CD4-positive, alpha-beta T cell treated with Interleukin-6 at 100 ng/mL for 8 hours (primary cell): ENCODE measurements at places on chromosomes 5 and 9.

DNA sequence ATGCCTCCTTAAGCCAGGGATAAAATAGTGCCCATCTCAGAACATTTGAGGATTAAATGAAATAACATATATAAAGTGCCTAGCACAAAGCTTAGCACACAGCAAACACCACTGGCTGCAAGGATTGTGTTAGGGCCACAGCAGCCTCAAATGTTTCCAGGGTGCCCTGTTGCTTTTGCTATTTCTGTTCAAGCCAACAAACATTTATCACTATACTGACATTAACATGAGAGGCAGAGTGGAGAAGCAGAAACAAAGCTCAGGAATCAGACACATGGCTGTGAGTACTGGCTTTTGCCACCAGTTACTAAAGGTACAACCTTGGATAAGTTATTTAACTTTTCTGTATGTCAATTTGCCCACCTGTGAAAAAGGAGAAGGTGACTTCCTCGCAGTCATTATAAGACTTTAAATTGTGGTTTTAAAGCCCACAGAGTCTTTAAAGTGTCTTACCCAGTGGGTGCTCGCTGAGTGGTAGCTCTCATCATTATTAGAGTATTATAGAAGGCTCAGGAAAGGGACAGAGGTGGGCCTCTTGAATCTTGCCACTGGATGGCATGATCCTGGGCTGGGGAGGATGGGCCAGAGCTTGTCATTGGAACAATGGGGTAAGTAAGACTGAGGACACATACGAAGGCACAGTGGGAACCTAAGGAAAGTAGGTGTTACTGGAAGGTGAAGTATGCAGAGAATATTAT is 98.2 kb downstream of the MARCHF3 start:
- DNase-seq, result no peak

DNA sequence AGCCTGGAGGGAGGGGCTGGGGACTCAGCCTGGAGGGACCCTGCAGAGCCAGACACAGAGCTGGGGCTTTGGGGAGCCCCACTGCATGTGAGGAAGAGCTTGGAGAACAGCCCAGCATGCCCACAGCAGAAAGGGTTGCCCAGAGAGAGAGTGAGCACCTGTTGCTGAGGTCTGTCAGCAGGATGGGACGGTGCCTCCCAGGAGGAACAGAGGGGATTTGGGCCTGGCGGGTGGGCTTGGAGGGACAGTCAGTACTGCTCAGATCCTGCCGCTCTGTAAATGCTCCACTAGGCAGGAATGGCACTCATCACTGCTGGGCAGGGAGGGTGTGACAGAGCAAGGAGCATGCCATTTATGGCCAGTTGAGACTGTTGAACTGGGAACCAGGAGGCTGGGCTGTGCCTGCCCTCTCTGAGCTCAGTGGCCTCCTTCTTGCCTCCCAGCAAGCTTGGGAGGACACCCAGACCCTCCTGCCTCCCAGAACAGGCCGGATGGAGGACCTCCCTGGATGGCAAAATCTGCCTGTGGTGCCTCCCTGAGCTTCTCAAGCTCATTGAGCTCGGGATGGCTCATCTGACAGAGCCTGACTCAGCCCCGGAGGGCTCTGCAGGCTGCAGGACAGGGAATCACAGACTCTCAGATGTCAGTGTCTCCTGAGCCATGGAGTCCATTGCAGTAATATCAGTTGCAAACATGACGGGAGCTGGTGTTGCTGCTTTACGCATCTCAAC is 786 bp upstream of the HRCT1 start:
- DNase-seq, result no peak

GRCh38 chr5:109695005-109695926 is 5.5 kb downstream of the MAN2A1 start:
- DNase-seq, result no peak

DNA sequence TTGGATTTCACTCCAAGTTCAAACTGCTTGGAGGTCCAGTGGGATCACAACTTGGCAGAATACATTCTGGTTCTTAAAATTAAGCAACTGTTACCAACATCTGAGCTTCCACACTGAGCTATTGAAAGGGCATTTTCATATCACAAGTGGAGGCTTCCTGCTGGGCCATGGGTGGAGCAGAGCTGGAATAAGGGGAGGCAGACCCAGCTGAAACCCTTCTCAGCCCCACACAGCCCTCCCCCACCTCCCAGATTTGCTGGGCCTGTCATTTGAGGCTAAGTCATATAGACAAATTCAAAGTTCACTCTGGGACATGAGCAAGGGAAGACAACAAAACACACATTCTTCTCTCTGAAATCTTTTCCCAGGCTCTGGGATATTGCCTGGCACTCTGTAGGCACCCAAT is 79.9 kb downstream of the ACTL7B start:
- no peak for DNase-seq

- no peak for DNase-seq
Measured at GRCh38 chr5:67299231-67299735, 102.7 kb upstream of the CD180 start.

- DNase-seq, result no peak
Measured at GRCh38 chr5:15601274-15601673, 101.3 kb downstream of the FBXL7 start.

DNA sequence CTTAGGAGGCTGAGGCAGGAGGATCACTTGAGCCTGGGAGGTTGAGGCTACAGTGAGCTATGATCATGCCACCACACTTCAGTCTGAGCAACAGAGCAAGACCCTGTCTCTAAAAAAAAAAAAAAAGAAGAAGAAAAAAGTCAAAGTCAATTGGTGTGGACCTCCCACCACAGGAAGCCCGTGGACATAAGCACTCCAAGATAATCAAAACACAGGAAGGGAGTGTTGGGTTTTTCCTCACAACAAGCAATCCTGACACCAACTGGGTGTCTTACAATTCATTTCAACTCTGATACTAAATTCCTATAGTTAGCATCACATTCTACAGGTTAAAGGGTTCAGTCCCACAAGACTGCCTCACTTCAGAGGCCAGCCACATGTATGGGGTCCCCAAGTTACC is 70.7 kb downstream of the PDE6A start:
- no peak for DNase-seq

DNA sequence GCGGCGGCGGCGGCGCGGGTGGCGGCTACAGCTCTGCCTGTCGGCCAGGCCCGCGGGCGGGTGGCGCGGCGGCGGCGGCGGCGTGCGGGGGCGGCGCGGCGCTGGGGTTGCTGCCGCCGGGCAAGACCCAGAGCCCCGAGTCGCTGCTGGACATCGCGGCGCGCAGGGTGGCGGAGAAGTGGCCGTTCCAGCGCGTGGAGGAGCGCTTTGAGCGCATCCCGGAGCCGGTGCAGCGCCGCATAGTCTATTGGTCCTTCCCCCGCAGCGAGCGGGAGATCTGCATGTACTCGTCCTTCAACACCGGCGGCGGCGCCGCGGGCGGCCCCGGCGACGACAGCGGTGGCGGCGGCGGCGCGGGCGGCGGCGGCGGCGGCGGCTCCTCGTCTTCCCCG is 296 bp downstream of the ZSWIM6 start:
- peak; percentile 7 for DNase-seq
